ENCODE measurements at places on chromosomes 7 and 10.

DNA sequence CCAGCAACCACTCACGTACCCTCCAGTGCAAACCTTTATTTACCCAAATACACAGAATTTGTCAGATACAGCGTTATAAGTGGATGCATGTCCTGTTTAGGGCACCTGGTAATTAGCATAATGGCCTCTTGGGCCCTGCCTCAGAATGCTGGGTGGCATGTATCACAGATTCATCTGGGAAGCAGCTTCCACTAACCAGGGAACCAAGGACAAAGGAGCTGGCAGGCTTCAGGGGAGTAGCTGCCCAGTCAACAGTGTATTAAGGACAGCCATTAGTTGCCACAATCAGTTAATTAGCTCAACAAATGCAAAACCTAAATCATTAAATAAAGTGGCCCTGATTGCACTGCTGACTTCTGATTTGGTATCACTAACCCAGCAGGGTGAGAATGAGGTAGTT, 105.7 kb downstream of the RAPGEF5 start:
- DNase-seq, result no peak

GRCh38 chr7:53656881-53657280, 621.4 kb downstream of the POM121L12 start:
- no peak for DNase-seq

- no peak for DNase-seq
These were observed 917.0 kb downstream of the CNTNAP2 start for GRCh38 chr7:147033641-147034040.

DNA sequence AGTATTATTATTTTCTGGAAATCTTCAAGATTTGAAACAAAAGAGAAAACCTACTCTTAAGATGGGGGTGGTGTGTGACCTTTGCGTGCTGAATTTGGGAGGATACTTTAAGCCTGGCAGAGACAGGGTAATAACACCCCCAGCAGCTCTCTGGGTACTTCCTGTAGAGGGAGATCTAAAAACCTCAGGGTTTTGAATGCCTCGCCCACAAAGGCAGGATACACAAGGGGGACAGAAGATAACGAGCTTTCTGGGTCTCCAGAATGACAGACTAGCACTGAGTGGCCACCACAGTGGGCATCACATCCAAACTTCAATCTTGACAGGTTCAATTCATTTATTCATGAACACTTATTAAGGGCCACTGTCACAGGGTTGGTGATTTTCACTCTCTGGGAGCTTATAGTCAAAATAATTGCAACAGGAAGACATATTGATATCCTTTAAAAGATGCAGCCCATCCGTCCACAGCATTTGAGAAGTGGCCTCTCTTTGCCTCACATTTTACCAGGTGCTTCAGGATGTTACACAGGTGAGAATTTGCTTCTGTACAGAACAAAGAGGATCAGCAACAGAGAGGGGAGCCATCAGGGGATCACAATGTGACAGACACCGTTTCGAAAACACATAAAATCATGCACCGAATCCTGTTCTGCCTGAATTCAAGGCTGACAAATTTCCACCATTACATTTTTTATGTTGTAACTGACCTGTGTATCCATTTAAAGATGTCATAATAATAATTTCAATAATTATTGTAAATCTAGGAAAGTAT, 14.3 kb downstream of the CPA1 start:
- DNase-seq, result no peak

DNA sequence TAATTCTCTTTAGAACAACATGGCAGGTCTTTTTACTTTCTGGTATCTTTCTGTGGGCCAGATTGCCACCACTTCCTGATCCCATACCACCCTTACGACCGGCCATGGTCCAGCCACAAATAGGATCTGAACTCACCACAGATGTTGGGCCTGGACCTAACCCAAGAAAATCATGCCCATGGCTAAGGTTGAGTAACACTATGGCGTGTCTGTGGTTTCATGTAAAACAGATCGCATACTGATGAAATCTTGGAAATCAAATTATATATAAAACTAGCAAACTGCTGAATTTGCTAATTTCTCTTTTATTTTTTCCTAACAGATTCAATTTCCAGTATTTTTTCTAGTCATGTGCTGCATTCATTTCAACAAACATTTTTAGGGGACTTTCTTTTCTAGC, 77.2 kb downstream of the CH25H start:
- no peak for DNase-seq

DNA sequence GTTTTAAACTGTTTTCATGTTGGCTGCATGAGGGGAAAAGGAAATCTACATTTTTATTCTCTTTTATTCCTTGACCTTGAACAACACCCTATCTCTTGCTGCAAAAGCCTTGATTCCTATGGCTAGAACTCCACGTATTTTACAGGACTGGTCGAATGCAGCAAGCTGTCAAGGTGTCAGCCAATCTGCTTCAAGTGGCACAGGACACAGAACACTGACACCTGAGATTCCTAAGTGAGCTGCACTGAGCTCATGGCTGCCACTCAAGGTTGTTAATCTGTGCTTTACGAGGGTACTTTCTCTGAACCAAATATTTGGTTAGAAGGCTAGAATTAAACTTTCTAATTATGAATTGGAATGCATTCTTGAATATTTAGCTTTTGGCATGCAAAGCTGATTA, 349.7 kb upstream of the COBL start:
- no peak for DNase-seq

GRCh38 chr10:43299579-43299978, 32.7 kb upstream of the RASGEF1A start:
- no peak for DNase-seq

- DNase-seq, result no peak
These were observed 106.9 kb upstream of the GPR26 start for GRCh38 chr10:123559066-123559822.

DNA sequence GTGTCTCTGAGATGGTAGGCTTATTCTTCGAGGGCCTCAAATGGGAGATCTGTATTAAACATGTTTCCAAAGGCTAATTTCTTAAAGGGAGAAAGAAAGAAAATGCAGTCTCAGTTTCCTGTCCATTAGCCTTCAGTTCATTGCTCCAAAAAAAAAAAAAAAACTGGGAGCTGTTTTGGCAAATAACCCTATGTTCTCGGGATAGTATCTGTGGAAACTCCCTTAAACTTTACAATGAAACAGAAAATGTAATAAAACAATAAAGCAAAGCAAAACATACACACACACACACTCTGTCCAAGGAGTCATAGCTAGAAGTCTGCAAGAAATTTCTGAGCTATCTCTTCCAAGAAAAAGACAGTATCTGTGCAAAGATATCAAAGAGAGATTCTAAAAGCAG, 172.5 kb upstream of the CELF2 start:
- no peak for DNase-seq

DNA sequence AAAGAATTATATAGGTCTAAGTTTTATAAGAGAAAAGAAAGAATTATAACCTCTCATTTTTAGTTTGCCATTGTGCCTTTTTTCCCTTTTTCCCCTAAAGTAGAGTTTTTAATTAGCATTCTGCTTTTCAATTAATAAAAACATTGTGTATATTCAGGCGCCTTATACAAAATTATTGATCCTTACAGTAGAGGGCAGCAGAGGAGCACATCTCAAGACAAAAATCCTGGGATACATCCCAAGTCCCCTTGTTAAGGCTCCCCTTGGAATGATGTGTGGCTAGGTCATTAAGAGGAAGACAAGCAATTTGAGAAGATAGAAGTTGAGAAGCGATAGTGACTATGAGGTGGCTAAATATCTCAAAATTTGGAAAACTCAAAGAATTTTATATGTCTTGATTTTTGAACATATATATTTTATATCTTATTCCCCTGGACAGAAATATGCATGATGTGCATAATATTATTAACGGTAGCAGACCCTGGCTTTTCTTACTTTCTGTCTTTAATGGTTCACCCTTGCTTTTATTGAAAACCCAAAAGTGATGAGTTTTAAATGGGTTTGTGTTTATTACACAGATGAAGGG, 19.1 kb upstream of the TPK1 start:
- peak; percentile 4 for DNase-seq

DNA sequence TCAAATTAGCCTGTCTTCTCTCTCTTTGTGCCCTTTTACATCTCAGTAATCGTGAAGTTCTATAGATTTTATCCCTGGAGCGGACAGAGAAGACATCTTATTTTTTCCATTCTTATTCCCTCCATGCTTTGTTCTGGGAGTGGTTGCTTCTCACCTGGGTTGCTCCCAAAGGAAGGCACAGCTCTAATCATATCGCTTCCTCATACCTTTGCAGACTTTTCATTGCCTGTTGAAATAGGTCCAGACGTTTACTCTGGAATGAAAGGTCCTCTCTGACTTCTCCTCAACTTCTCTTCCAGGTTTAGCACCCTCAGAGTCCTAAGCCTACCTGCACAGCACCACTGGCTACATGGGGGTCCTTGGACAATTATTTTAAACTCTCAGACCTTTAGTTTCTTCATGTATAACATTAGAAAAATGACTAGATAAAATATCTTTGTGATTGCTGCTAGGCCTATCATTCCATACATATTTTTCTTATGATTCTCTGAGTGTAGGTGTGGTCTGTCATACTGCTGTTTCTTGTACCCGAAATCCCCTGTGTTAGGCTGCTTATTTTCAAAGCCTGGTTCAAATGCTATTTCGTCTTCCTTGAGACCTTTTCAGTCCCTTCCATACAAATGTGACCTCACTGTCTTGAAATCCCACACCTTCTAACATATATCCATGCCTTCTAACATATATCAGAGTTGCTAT, 418.1 kb downstream of the GFRA1 start:
- no peak for DNase-seq

All from NCI-H2081 treated with DMSO at 0.1 percent for 48 hours (cell line).